Brain microvascular endothelial cell (primary cell): ENCODE measurements at places on chromosomes 7 and 10.
A peak's percentile ranks its signal among the peaks of the same experiment; 100 is the strongest.

DNA sequence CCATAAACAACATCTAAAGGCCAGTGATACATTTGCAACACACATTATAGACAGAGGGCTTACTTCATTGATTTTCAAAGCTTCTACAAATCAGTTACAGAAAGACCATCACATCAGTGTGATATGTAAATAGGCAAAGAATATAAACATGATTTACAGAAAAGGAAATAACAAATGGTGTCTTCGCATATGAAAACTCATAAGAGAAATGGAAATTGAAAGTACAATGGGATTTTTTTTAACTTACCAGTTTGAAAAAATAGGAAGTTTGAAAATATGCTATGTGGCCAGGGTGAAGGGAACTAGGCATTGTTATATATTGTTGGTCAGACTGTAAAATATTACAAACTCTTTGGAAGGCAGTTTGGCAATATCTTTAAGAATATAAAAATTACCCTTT, 27.3 kb downstream of the SEC23IP start:
- DNase-seq = no peak

GRCh38 chr10:105239311-105240219, 598.5 kb downstream of the SORCS3 start:
- no peak for DNase-seq

DNA sequence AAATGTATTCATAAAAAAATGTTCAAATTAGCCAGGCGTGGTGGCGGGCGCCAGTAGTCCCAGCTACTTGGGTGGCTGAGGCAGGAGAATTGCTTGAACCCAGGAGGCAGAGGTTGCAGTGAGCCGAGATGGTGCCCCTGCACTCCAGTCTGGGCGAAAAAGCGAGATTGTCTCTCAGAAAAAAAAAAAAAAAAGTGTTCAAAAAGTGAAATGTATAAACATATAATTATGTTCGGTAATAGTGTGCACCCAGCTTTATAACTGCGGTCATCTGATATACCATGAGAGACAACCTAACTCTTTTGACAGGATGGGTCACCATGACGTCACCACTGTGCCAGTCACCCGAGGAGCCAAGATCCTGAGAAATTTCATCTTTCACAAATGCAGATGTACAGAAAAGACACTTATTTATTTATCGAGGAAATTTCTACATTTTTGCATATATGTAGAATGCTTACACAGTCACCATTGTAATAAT, 594 bp upstream of the RP9 start:
- peak; percentile 35 for DNase-seq

DNA sequence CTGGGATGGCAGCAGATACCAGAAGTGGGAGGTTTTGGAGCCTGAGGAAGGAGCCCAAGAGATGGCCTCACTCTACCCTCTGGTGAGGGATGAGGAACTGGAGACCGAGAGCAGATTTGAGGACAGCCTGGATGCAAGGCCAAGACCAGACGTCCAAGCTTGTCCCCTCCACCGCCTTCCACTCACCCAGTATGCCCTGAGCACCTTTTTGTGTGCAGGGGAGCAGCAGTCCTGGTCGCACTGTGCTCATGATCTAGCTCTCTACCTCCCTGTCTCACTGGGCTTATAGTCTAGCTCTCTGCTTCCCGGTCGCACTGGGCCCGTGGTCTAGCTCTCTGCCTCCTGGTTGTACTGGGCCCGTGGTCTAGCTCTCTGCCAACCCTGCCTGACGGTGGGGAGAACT, 33.6 kb upstream of the CHST15 start:
- DNase-seq = no peak

DNA sequence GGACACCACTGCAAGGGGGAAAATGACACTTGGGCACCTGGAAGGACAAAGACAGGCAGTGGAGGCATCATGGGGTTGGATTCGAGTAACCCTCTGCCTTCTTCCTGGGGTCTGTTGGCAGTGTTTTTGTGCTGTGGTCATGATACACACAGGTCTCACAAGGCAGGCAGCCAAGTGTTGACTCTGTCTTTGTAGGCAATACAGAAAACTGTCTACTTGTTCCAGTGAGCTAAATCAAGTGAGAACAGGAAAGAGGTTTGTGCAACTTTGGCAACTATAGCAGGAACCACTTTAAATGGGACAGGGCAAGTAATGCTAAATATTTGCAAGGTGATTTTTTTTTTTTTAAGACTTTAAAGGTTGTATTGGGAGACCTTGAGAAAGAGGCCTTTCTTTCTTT, 578.6 kb upstream of the GALNT17 start:
- DNase-seq = no peak

DNA sequence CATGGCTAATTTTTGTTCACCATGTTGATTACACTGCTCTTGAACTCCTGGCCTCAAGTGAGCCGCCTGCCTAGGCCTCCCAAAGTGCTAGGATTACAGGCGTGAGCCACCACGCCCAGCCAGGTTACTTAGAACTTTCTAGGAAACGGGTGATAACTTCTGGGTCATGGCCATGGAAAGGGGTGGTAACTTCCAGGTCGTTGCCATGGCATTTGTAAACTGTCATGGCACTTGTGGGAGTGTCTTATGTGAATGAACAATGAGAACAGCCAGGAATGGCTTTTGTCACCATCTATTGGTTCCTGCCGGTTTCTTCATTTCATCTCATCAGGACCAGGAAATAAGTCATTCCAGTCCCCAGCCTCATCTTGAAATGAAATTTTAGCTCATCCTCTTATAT, 120.9 kb downstream of the SLC16A9 start:
- DNase-seq = no peak

- no peak for DNase-seq
Measured at GRCh38 chr7:2691011-2691707, 3.2 kb downstream of the AMZ1 start.

DNA sequence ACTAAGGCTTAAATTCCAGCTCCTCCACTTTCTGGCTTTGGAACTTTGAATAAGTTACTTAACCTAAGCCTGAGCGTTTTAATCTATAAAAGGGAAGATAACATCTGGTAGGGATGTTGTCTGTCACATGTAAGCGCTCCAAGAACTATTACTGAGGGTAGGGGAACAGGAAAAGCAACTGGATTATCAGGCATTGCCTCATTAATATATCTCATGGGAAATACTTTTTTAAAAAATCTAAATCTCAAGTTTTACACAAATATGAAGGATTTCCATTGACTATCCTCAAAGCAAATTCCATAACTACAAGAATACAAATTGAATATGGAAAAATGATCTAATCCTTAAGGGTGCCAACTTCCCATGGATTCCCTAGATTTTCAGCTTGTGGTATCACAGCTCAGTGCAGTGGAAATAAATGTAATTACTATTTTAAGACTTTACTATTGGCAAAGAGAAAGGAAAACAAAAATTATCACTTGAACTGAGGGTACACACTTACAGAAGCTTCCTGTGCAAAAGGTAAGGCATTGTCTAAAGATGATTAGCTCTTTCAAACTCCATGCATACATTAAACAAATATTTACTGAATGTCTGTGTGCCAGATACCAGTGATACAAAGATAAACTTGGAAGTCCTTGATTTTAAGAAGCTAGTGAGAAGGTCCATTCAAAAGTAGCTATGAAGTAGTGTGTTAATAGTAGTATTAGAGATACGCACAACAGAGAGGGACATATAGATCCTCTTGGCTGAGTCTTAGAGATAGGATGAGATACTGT, 38.4 kb downstream of the NT5C2 start:
- no peak for DNase-seq

DNA sequence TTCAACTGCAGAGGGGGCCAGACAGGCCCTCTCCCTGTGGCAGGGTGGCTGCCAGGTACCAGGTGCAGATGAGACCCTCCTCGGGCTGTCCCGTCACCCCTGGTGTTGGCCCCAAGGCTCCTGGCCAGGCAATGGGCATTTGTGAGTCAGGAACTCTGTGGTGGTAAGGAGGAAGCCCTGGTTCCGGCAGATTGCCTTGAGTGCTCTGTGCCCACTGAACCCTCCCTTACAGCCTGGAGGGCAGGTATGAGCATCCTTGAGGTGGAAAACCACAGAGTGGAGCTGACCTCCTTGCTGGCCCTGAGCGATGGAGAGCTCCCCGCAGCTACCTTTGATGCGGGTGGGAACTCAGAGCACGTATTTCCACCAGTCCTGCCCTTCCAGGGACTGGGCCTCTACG, 2.0 kb downstream of the PAOX start:
- DNase-seq = no peak

DNA sequence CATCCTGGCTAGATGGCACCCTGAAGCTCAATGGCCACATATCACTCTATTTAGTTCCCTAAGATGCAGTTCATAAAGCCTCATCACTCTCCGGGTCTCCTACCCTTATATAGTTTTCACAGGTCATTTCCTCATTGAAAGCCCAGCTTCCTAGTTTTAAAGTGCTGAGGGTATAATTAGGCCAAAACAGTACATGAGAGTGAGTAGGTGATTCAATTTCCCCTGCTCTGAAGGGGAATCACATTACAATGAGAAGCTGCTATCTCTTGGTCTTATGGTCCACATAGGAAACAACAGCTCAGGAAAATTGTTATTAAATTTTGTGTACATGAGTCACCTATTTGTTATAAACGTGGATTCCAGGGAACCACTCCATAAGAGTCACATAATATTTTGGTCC, 162.0 kb downstream of the SEMA3E start:
- DNase-seq = no peak
